ENCODE measurements at places on chromosomes 2 and 18. TPM values are rescaled to one million over a fixed set of nuclear protein-coding genes. Genes with fewer than 3 reads are reported as not detected.

GRCh38 chr2:157782057-157782845, 93.9 kb downstream of the ACVR1 start:
- peak; percentile 14 for DNase-seq

- no peak for DNase-seq
Observed at GRCh38 chr2:7516484-7517063, 599.4 kb downstream of the RNF144A start.

GRCh38 chr2:124025891-124026434, 876 bp downstream of the CNTNAP5 start:
- no peak for DNase-seq

DNA sequence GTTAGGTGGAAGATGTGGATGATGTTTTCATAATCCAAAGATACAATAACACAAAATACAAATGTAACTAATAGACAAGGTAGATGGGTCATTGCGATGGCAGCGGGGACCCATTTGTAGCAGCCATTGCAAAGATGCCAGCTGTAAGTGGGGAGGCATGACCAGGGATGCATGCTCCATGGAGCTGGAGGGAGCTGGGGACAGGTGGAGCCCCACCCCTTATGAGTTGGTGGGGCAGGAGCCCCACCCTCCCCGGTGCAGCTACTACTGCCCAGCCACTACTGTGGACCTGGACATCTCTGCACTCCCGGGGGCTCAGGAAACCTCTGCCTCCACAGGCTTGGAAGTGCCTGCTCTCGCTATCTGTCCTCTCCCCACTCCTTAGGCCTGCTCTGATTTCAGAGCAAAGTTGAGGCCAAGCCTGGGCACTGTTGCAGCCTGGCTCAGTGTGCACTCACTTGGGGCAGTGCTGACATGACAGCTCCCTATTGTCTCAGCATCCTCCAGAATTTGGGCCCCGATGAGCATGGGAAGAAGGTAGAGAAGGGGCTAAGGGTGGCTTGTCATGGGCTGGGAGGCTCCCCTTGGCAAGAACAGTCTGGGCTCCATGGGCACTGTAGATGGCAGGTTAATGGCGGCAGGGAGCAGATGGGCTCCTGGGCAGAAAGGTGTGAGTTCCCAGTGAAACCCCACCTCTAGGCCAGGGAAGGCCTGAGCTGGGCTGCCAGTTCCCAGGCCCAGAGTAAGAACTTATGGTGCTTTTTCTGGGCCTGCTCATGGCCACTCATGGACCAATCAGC, 81.1 kb downstream of the ZNF804A start:
- no peak for DNase-seq

DNA sequence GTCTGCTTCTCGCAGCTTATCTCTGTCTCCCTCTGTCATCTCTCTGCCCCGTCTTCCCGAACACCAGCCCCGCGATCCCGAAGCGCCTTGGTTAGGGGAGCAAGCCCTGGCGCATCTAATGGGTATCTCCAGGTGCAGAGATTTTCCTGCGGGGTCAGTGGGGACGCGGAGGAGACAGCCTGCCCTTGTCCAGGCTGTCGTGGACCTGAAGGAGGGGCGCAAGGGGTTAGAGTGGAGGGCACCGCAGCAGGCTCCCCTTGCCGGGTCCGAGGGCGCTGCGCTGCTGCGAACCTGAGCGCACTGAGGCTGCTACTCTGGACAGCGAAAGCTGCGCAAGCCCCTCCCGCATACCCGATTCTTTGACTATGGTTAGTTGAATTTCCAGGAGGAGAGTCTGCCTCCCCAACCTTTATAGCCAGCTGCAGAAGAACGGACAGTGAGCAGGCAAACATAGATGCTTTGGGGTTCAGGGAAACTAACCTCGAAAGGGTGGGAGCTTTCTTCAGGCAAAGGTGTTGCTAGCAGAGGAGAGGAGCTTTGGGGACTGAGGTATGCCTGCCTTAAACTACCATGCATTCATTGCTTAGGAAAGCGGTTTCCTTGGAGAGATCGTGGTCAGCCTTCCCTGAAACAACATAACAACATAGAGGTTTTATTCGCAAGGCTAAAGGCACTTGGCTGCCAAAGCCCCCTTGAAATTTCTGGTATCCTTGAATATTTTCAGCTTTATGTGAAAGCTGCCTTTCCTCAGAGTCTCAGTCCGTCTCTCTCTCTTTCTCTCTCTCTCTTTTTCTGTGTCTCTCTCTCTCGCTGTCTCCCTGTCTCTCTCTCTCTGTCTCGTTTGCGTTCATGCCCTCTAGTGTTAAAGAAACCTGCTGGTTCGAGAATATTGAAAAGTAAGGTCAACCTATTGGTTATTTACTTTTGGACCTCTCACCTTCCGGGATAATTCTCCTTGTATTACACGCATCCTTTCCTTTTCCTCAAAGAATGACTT, 1.6 kb downstream of the GALNT13 start:
- no peak for DNase-seq

DNA sequence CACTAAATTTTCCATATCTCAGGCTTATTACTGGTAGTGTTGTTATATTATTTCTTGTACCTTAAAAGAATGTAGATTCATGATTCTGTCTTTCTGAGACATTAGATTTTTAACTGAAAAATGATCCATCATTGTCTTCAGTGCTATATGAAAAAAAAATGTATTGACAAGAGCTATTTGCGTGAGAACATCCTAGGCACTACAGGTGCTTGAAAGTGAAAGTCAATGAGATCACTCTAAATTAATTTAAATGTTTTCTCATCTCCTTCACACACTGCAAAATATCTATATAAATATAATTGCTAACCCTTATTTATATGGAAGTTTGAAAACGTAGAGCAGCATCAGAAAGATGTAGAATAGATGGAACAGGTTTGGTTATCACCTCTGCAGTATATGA, 684.6 kb downstream of the TRIB2 start:
- DNase-seq = no peak

- no peak for DNase-seq
Observed at GRCh38 chr18:13610555-13611141, 115.7 kb downstream of the FAM210A start.

GRCh38 chr2:201188449-201188848, 5.5 kb downstream of the CASP10 start:
- DNase-seq = no peak

GRCh38 chr2:85468096-85468703, 49.7 kb downstream of the SH2D6 start:
- peak; percentile 44 for DNase-seq

- DNase-seq = no peak
Observed at GRCh38 chr18:42509750-42510415, 554.8 kb downstream of the PIK3C3 start.

DNA sequence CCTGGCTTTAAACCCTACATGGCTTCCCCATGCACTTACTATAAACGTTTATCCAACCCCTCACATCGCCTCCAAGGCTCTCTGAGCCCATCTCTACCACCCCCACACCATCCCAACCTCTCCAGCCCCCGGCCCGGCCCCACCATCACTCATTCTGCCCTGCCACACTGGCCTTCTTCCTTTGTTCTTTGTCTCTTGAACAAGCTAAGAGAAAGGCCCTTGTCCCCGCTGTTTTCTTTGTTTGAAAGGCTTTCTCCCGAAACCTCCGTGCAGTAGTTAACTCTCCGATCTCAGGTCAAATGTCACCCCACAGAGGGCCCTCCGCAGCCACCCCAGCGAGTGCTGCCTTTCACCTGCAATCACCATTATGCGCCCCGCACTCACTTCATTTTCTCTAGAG, 100.4 kb downstream of the AFF3 start:
- DNase-seq = no peak

GRCh38 chr2:20115902-20116301, 64.5 kb upstream of the LAPTM4A start:
- no peak for DNase-seq

- DNase-seq = no peak
Observed at GRCh38 chr18:43012951-43013350, 102.5 kb downstream of the RIT2 start.

DNA sequence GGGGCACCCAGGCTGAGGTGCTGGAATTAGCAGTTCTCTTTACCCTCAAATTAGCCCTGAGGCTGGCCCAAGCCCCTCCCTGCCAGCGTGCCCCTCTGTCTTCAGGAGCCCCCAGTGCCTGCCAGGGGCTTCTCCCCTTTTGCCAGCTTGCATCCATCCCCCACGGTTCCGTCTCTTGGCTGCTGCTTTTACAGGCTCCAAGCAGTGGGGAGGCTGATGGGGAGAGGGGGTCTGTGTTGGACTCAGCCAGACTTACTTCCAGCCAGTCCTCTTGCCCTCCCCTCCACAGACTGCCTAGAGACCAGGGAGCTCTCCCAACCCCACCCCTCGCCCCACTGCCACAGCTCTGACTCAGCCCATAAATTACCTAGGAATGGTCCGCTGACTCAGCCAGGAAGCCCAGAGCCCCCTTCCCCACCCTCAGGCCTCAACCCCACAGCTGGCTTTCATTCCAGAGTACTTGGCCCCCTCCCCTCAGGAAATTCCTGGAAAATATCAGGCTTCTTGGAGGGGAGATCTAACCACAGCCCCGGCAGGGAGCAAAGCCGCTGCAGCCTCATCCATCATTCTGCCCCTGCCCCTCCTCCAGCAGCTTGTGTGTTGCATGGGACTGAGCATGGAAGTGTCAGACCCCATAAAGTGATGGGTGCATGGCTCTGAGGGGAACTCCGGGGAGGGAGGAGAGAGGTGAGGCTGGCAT, 184.6 kb downstream of the ZFP36L2 start:
- peak; percentile 46 for DNase-seq

- DNase-seq = no peak
Observed at GRCh38 chr2:41933585-41934320, 114.1 kb upstream of the PKDCC start.

DNA sequence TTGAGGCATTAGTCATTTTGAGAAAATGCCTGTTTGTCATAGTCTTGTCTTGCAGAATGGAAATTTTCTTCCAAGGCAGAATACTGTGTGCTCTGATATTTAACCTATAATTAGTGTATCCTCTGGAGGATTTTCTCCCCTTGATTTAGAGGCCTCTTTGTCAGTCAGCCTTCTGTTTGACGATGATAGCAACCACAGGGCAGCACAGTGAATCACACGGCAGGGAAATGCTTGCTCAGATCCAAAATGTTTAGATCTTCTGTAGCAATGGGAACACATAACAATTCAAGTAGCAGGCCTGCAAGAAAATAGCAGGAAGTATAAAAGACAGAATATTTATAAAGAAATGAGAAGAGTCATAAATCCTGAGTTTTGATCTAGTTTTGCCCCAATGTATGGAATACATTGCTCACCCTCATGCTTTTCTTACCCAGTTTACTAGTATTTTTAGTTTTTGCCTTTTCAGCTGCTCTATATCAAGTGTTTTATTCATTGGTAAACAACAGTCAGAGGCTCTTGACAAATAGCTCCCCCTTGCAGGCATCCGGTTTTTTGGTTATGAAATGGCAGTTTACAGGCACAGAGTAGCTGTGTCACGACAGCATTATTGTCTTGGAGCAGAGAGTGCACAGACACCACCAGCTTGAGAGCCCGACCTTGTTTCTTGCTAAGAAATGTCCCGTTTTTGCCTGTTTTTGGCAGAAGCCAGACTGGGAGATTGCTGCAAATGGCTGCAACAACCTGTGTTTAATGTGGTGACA, 185.1 kb downstream of the MYO3B start:
- no peak for DNase-seq

DNA sequence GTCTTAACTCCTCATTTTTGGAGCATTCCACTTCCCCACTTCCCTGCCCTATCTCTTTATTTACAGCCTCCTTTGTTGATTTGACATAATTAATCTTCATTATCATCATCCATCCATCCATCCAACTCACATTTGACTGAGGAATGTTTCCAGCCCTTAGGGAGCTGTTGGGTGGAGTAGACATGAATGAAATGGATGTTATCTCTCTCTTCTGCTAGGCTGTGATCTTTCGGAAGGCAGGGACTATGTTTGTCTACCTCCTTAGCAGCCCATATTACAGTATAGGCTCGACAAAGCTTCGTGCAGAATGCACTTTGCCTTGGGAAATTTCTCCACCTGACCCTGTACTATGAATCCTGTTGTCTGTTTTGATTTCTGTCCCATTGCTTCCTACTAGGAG, 7.7 kb upstream of the EFEMP1 start:
- no peak for DNase-seq

DNA sequence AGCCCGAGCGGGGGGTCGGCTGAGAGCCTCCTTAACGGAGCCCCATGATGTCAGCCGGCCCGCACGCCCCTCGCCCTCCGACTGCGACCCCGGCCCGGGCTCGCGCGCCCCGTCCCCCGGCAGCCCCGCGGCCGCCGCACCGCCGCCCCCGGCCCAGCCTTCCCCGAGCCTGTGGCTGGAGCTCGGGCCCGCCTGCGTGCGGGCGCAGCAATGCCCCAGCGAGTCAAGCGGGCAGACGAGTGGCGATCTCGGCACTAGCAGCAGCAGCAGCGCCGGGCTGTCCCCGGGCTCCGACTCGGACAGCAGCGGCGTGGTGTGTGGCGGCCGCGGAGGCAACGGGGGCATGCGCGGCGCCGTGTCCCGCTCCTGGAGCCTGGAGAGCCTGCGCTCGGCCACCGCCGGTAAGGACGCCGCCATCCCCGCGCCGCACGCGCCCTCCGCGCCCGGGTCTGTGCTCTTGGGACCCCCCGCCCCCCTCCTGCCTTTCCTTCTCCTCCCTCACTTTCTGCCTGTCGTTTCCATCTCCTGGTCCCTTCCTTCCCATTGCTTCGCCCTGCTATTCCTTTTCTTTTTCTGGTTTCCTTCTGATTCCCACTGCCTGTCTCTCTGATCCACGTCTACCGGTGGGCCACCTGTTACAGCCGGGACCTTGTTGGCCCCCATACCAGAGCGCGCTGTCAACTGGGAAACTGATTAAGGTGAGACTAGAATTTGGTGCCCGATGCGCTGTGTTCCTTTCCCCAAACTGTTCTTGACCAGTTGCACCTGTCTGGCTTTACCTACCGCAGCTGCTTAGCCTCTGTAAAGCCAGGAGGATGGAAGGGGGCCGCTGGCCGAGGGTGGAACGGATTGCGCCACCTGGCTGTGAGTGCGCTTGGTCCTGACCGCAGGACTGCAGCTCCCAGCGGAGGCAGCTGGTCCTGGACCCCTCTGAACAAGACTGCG, 127.4 kb downstream of the ARHGEF4 start:
- DNase-seq = no peak

MARCO gene
- total RNA-seq = not detected

BARD1 gene
- total RNA-seq = 30.4 TPM

TUBA3E gene
- total RNA-seq = not detected

RAPGEF4 gene
- 0.91 TPM for total RNA-seq

CYS1 gene
- total RNA-seq = not detected

Data from HepG2 (cell line).